ENCODE measurements at places on chromosomes 2 and 18. TPM values are rescaled to one million over a fixed set of nuclear protein-coding genes. Genes with fewer than 3 reads are reported as not detected.
A peak's percentile ranks its signal among the peaks of the same experiment; 100 is the strongest.

Gene MDH1B
- 0.23 TPM for total RNA-seq

Gene SLC8A1
- total RNA-seq: 1.6 TPM

Gene MAL
- total RNA-seq: 1.6 TPM

Gene SERPINB3
- 5.6 TPM for total RNA-seq

Gene SPP2
- not detected for total RNA-seq

Gene GKN2
- total RNA-seq: not detected

Gene RAD51AP2
- not detected for total RNA-seq

Gene GPR75
- total RNA-seq: 1.5 TPM

Gene FKBP1B
- 2.7 TPM for total RNA-seq

- no peaks in the 10 kb centered on the region for H3K36me3 ChIP-seq
- no peak overlapping the region for H3K27ac ChIP-seq
- no peaks in the 10 kb centered on the region for H3K4me1 ChIP-seq
- no peaks in the 10 kb centered on the region for H3K27me3 ChIP-seq
- no peak overlapping the region for H3K4me3 ChIP-seq
- DNase-seq: no peak
Measured at GRCh38 chr2:238790126-238790832, 57.6 kb upstream of the TWIST2 start.

DNA sequence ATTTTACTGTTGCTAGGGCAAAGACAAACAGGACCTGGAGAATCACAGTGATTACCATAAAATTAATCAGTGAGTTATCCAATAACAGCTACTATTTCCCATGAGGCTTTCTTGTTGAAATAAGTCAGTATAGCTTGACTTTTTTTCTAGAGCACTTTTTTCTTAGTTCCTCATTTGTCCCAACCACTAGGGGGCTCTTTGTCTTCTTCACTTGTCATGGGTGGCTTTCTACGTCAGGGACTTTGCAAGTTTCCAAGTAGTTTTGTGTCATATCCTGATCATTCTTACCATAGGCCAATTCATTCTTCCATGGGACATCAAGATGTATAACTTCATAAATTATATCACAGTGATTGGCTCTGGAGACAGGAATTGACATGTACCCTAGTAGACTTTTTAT lies 1019.6 kb upstream of the PIK3C3 start:
- no peaks in the 10 kb centered on the region for H3K36me3 ChIP-seq
- no peaks in the 10 kb centered on the region for H3K27me3 ChIP-seq
- no peak overlapping the region for H3K27ac ChIP-seq
- H3K4me1 ChIP-seq: no peaks in the 10 kb centered on the region
- peak; percentile 32 for DNase-seq

- no peak for DNase-seq
- H3K27me3 ChIP-seq: no peaks in the 10 kb centered on the region
- H3K4me3 ChIP-seq: no peak overlapping the region
- H3K4me1 ChIP-seq: peaks cover 38% of the 10 kb centered on the region
- no peaks in the 10 kb centered on the region for H3K36me3 ChIP-seq
Measured at GRCh38 chr2:207160115-207160514, 5.6 kb downstream of the KLF7 start.

GRCh38 chr2:240353944-240354343 lies 81.5 kb upstream of the GPC1 start:
- no peak overlapping the region for H3K27ac ChIP-seq
- no peak for DNase-seq
- no peaks in the 10 kb centered on the region for H3K27me3 ChIP-seq
- no peaks in the 10 kb centered on the region for H3K36me3 ChIP-seq

DNA sequence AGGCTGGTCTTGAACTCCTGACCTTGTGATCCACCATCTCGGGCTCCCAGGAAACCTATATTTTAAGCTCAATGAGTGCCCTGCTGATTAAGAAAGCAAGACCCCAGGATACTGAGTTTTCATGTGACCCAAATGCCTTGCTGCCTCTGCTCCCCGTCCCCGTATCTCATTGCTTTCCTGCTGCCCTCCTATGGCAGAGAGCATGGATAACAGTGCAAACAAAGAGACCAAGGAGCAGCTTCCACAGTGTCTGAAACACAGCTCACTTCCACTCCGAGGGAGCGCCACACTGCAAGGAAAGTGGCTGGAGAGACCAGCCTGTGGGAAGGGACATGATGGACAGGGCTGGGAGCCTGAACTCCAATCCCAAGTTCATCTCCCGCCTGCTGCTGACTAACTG lies 246.8 kb downstream of the TMEM182 start:
- no peak overlapping the region for H3K4me3 ChIP-seq
- H3K4me1 ChIP-seq: no peaks in the 10 kb centered on the region

- H3K36me3 ChIP-seq: no peaks in the 10 kb centered on the region
- no peak overlapping the region for H3K4me3 ChIP-seq
- no peak overlapping the region for H3K27ac ChIP-seq
Measured at GRCh38 chr2:224780106-224780505, 63.9 kb upstream of the CCDC195 start.

- no peak overlapping the region for H3K4me3 ChIP-seq
- H3K27me3 ChIP-seq: peaks cover 59% of the 10 kb centered on the region
- H3K36me3 ChIP-seq: no peaks in the 10 kb centered on the region
- H3K27ac ChIP-seq: no peak overlapping the region
- DNase-seq: no peak
Measured at GRCh38 chr18:59265246-59265973, 7.8 kb downstream of the RAX start.

DNA sequence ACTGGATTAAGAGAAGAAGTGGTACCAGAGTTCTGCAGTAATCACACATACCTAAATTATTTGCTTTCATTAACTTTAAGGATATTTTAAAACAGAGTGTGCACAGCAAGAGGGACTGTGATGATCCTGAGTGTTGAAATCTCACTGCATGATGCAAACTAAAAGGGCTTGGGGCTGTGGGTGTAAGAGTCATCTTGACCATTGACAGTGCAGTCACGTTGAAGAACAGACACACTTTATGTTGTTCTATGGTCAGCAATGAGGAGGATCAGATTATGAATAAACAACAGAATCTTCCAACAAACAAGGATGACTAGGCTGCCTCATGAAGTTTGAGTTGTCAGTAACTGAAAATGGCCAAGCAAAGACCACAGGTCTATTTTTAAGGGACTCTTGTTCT lies 87.2 kb upstream of the GALNT5 start:
- H3K36me3 ChIP-seq: no peaks in the 10 kb centered on the region
- no peak overlapping the region for H3K4me3 ChIP-seq
- no peak for DNase-seq

DNA sequence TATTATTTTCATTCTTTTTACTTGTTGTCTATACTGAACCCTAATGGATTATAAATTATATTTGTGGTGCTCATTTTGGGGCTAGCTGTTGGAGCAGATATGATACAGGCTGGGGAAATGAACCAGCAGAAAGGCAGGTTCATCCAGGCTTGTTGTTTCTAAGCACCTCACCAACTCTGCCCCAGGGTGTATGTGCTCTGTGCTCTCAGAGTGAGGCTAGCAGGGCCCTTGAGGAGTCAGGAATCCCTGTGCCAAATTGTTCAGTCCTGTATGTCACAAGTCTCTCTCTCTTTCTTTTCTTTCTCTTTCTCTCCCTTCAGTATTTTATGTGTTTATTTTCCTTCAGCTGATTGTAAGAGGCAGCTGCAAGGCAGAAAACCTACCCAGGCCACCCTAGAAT lies 181.1 kb upstream of the DPP10 start:
- H3K27ac ChIP-seq: no peak overlapping the region
- H3K4me3 ChIP-seq: no peak overlapping the region

DNA sequence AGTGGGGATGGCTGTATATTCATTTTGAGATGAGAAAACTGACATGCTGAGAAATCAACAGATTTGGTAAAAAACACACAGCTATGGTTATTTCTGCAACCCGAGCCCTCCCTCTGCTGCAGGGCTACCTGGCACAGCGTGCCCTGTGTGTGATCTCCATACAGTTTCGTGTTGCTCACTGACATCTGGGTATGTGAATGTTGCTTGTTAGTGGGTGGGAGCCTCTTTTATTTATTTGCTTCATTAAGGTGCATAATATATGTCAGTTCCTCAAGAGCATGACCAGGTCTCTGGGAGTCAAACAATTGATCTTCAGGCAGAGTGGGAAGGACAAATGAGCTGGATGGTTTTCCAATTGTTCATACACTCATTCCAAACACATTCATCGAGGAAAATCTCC lies 139.1 kb upstream of the FHL2 start:
- H3K27ac ChIP-seq: no peak overlapping the region
- H3K27me3 ChIP-seq: no peaks in the 10 kb centered on the region
- no peaks in the 10 kb centered on the region for H3K4me1 ChIP-seq
- H3K4me3 ChIP-seq: no peak overlapping the region

DNA sequence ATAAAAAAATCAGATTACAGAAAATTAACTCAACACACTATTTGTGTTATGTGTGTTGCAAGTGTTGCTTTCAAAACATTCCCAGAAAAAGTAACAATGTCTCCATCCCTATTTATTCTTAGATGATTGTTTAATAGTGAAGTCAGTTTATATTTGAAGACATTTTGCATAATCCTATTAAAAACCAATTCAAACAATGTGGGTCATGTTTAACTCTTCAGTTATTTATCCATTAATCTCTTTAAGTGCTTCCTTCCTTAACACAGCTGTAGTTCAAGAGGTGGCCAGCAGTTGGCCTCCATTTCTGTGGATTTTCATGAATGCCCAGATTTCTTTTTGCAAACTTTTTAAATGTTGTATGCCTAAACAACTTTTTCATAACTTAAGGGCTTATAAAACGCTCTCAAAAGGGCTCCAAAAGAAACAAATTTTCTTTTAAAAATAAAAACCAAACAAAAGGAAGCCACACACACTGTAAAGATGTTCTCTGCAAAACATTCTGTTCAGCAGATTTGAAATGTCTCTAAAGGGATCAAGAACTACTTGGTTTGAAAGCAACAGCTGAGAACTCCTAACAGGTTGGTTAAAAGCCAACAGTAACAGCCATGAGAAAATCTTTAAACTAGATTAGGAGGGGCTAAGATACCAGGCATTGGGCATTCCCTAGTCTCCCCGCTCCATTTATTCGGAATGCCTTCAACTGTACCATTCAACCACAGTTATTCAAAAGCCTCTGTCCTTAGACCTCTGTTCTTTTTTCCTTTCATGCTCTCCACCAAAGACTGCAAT lies 71.5 kb downstream of the THADA start:
- DNase-seq: peak; percentile 32
- H3K27ac ChIP-seq: no peak overlapping the region
- 0 out of 2 replicates have a peak, but pooled peaks cover 3% of the 10 kb centered on the region for H3K4me1 ChIP-seq
- H3K4me3 ChIP-seq: no peak overlapping the region

DNA sequence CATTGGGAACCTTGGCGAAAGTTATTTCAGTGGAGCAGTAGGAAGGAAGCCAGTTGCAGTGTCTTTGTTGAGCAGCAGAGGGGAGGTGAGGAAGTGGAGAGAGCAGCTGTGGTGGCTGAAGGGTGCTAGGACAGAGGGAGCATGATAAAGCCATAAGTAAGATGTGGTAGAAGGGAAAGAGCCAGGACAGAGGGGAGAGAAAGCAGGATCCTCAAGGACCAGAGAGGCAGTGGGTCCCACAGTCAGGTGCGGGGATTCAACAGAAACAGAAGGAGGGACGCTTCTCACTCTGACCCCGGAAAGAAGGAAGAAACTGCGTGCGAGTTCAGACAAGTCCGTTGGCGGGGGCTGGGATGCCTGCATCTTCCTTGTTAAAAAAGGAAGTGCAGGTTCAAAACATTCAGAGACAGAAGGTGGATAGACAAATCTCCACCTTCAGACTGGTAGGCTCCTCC lies at the start of gene CXCR2:
Gene CXCR2 (plus strand): TSS at position 403 of the 455 bp plus-strand sequence. CDS start 8,774 bp downstream, outside the sequence.
- no peak for DNase-seq
- H3K4me3 ChIP-seq: no peak within 1 kb of the TSS
- H3K4me1 ChIP-seq: no peaks in the 10 kb centered on the region
- H3K36me3 ChIP-seq: no peaks in the 10 kb centered on the region
- H3K27ac ChIP-seq: no peak within 1 kb of the TSS
- H3K27me3 ChIP-seq: peaks cover 54% of the 10 kb centered on the region

- H3K4me3 ChIP-seq: no peak overlapping the region
- no peaks in the 10 kb centered on the region for H3K36me3 ChIP-seq
- DNase-seq: peak; percentile 89
- H3K27ac ChIP-seq: peak overlapping the region; percentile 95
- peaks cover 85% of the 10 kb centered on the region for H3K4me1 ChIP-seq
Measured at GRCh38 chr2:10285556-10286198, 17.0 kb upstream of the HPCAL1 start.

DNA sequence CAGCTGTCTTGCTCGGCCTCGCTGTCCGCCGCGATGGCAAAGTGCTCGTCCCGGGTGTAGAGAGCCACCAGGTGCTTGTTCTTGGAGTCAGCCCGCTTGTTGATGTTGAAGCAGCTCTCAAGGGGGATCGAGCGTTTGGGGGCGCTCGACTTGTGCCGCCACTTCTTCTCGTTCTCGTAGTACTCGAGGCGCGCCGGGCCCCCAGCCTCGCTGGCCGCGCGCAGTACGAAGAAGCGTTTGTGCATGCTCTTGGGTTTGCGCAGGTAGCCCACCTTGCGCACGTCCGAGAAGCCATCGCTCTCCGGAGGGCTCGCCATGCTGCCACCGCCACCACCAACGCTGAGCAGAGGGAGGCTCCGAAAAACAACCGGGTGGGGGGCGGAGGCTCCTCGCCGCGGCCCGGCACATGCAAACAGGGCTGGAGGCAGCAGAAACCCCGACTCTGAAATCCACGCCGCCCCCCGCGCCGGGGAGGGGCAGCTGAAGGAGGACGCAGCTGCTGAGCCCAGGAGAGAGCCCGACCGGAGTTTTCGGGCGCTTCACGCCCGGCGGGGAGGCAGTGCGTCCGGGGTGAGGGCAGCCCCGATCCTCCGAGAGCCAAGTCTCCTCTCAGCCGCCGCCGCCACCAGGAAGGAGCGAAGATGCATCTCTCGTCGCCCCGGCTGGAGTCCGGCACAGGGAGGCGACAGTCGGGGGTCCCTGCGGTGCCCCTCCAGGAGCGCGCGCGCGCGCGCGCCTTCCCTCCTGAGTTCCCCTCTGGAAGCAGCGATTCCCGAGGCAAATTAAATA lies 1.0 kb downstream of the IRS1 start:
- H3K27ac ChIP-seq: peak overlapping the region; percentile 88
- H3K27me3 ChIP-seq: no peaks in the 10 kb centered on the region
- H3K36me3 ChIP-seq: peaks cover 37% of the 10 kb centered on the region
- DNase-seq: peak; percentile 18
- peak overlapping the region; percentile 88 for H3K4me3 ChIP-seq
- peaks cover 36% of the 10 kb centered on the region for H3K4me1 ChIP-seq

- no peak overlapping the region for H3K27ac ChIP-seq
- no peaks in the 10 kb centered on the region for H3K36me3 ChIP-seq
- no peaks in the 10 kb centered on the region for H3K4me1 ChIP-seq
- DNase-seq: no peak
- no peak overlapping the region for H3K4me3 ChIP-seq
Measured at GRCh38 chr18:42814184-42814583, 301.3 kb downstream of the RIT2 start.

DNA sequence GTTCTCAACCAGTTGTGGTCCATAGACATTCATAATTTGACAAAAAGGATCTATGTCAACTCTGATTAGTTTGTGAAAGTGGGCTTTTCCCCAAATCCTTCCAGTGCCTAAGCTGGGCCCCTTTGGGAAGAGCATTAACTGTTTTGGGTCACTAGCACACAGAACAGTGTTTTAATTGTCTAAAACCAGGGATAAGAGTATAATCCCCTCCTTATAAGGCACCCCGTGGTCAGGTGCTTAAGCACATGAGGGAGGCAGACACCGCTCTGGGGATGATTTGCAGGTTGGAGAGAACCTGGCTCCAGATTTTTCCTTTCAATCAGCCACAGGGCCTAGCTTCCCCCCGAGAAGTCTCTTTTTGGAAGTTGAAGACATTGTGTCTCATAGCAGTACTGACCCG lies 53.6 kb upstream of the RFX8 start:
- no peak overlapping the region for H3K27ac ChIP-seq
- DNase-seq: no peak
- no peaks in the 10 kb centered on the region for H3K4me1 ChIP-seq
- no peaks in the 10 kb centered on the region for H3K36me3 ChIP-seq

Measured in PC-3 (cell line).